A549 treated with DMSO at 1 μM for 4 hours (cell line): ENCODE measurements at places on chromosomes 11 and 22. TPM values are rescaled to one million over a fixed set of nuclear protein-coding genes. Genes with fewer than 3 reads are reported as not detected.

Gene PCNX3
- total RNA-seq: 29.3 to 41.5 TPM (median 36.7 TPM) in 5 replicates

Gene ART1
- total RNA-seq: not detected in 5 replicates

Gene KCNC1
- 0.06 to 0.11 TPM (median 0.07 TPM) in 5 replicates for total RNA-seq

Gene MOV10L1
- not detected in 5 replicates for total RNA-seq

Gene GLB1L3
- total RNA-seq: 0.04 TPM in 1 of 5 replicates, not detected in the others

Gene APOA4
- total RNA-seq: not detected in 5 replicates

Gene CHRDL2
- total RNA-seq: 3.4 to 5.0 TPM (median 4.5 TPM) in 5 replicates

Gene CSNK2A3
- 1.6 to 2.5 TPM (median 1.9 TPM) in 5 replicates for total RNA-seq

Gene NXPE4
- total RNA-seq: not detected in 5 replicates

Gene SLC25A45
- total RNA-seq: 10.5 to 12.9 TPM (median 11.5 TPM) in 5 replicates

Gene MYEOV
- 95.4 to 118 TPM (median 111 TPM) in 5 replicates for total RNA-seq

Gene PTPRCAP
- 0.22 to 0.36 TPM (median 0.30 TPM) in 5 replicates for total RNA-seq

Gene GPR83
- total RNA-seq: 0.03 to 0.16 TPM (median 0.07 TPM) in 5 replicates

Gene HTR3B
- not detected in 5 replicates for total RNA-seq

Gene VPREB1
- not detected in 5 replicates for total RNA-seq
